ENCODE measurements at places on chromosomes 2 and 18.

- DNase-seq: no peak
These were observed 64.0 kb upstream of the ACKR3 start for GRCh38 chr2:236505648-236506047.

DNA sequence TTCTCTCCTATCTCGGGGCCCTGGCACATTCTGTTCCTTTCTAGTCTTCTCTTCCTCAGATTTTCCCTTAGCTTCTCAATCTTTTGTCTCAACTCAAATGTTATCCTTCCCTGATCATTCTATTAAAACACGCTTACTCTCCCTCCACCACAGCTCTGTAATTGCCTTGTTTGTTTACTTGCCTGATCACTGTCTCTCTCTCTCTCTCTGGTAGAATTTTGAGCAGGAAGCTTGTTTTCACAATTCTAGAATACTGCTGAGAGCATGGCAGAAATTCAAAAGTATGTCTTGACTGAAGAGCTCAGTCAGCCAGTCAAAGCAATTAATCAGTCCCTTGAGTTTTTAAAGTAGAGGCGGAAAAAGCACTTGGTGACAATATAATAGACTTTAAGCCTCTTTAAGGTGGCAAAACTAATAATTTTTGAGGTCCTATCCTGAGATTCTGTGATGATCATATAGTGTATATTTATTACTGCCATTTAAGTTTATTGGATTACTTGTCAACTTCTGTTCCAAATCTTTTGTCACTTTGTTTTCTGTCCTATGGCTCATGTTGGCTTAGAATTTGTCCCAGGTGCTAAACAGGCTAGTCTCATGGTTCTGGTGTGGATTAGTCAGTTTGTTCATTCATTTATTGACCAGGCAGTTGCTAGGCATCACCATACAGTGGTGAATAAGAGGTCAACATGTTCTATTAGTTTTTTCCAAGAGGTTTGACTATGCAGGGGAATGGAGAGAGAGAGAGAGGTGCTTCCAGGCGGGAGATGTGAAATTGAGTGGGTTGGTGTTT, 2.3 kb downstream of the PSMD1 start:
- DNase-seq: no peak

- DNase-seq: no peak
These were observed 202.3 kb downstream of the KCNH7 start for GRCh38 chr2:162636206-162636728.

GRCh38 chr2:218368621-218369153, 12.0 kb downstream of the CATIP start:
- no peak for DNase-seq

GRCh38 chr2:98277162-98277859, 68.9 kb upstream of the CNGA3 start:
- DNase-seq: no peak

DNA sequence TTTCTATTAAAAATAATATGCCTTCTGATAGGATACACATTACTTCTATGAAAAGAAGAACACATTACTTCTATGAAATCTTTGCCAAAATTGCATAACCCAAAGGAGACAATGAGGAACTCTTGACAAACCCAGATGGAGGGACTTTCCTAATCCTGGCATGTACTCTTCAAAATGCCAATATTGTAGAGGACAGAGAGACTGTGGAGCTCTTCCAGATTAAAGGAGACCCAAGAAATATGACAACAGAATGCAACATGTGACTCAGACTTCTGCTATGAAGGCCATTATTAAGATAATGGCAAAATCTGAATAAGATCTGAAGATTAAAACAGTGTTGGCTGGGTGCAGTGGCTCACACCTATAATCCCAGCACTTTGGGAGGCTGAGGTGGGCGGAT, 22.2 kb downstream of the SOWAHC start:
- no peak for DNase-seq

- no peak for DNase-seq
These were observed 81.8 kb downstream of the CAMKMT start for GRCh38 chr2:44443517-44443916.

GRCh38 chr2:187594801-187595200, 40.6 kb upstream of the TFPI start:
- DNase-seq: no peak

DNA sequence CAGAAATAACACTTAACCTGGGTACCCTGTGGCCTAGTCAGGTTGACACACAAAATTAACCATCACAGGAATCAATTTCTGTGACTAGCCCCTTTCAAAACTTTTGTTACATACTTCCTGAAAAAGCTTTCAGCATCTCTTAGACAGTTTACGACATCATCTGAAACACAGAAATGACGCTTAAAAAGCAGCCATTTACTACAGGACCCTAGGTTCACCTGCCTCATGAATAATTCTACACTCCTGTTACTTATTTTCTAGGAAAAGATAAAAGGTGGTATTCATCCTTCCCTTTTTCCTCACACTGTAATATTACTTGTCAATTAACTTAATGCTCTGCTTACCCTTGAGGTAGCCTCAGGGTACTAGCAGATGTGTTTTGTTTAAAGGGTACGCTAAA, 388.4 kb downstream of the IRS1 start:
- DNase-seq: no peak

GRCh38 chr18:75173125-75173432, 35.9 kb downstream of the PTGR3 start:
- no peak for DNase-seq

GRCh38 chr2:118669654-118670053, 177.8 kb downstream of the EN1 start:
- DNase-seq: no peak

- peak; percentile 92 for DNase-seq
These were observed 18.3 kb downstream of the YPEL5 start for GRCh38 chr2:30165050-30165520.

- DNase-seq: no peak
These were observed 32.1 kb downstream of the TOGARAM2 start for GRCh38 chr2:29013057-29013780.

DNA sequence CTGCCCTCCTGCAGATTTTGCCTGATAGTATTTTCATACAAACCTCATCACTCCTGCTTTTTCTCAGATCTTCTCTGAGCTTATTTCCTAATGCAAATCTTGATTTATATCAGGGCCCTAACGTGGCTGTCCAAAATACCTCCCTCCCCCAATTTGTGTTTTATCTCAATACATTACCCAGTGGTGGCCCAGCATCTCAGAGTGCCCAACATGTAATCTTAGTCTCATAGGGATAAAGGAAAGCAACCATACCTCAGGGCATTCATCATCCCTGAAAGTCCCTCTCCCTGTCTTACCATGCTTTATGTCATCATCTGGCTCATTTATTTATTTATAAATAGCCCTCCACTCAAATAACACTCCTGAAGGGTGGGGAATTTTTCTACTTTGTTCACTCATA, 135.3 kb downstream of the SLC8A1 start:
- no peak for DNase-seq

DNA sequence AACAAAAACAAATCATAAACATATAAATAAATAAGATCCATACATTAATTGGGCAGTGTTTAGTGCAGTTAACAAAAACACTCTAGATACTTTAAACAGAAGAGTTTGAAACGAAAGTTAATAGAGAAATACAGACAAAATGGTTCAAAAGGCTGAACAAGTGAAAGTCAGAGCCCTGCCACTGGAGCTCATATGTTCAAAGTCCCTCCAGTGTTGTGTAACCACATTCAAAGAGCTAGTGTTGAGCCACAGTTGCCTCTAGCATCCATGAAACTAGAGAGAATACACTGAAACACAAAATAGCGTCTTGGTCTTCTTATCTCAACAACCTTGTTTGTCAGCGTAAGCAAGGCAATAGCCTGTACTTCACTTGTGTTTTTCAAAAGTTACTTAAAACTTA, 1309.8 kb upstream of the NRXN1 start:
- no peak for DNase-seq

- no peak for DNase-seq
These were observed 203.8 kb downstream of the PTPRM start for GRCh38 chr18:7770908-7771307.

- no peak for DNase-seq
These were observed 42.8 kb downstream of the ESCO1 start for GRCh38 chr18:21557607-21558253.

GRCh38 chr2:66733364-66733999, 298.6 kb downstream of the MEIS1 start:
- DNase-seq: peak; percentile 29

DNA sequence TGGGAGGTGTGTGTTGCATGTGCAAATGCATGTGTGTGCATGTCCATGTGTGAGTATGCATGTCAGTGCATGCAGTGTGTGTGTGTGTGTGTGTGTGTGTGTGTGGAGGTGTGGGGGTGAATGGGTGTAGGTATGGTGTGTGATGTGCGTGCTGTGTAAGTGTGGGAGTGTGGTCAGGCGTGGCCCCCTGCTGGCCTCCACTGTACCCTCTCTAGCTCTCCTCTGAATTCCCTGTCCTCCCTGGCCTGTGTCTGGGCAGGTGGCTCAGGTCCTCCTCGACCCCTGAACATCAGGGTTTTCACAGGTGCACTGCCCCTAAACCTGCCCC, 230.2 kb downstream of the CELF4 start:
- no peak for DNase-seq

DNA sequence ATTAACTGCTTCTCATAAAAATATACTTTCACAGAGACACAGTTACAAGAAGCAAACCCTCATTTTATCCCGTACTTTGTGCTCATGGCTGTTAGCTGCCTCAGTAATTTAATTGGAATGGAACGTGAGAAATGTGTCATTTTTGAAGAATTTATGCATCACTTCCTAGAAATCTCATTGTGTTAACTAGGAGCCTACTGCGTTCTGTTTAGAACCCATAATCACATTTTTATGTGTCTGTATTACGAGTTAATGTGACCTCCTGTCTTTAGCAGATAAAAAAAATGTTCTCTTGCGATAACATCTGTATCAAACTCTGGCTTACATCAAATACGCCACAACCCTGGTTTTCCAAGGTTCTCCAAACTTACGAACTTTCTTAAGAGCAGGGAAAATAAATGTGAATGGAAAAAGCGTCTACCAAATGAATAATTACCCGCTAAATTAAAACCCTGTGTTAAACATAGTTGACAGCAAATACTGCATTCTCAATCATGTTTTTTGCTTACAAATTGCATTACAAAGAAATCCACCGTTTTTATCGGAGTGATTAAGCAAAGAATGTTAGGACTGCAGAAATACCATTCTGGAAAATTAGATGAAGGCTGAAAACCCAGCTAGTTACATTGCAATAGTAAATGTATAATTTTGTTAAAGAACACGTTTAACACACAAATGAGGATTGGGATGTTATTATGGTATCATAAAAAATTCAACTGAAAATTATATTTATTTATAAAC, 12.1 kb upstream of the GBX2 start:
- DNase-seq: no peak

DNA sequence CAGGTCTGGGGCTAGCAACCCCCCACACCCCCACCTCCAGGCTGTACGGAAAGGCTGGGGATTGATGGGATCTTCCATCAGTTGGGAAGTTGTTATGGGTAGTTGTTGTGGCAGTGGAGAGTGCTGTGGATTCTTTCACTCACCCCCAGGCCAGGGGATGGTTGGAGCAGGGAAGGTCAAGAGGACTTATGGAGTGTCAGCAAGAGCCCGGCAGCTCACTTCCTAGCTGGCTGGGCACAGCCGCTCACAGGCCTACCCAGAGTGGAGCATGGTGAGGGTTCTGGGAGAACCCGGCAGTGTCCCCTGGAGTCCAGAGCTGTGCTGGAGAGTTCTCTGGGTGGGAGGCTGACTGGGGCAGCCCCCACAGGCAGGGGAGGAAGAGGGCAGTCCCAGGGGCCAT, 122.2 kb downstream of the MSH2 start:
- DNase-seq: no peak

GRCh38 chr2:85888020-85888683, 638 bp downstream of the ST3GAL5 start:
- DNase-seq: peak; percentile 13

DNA sequence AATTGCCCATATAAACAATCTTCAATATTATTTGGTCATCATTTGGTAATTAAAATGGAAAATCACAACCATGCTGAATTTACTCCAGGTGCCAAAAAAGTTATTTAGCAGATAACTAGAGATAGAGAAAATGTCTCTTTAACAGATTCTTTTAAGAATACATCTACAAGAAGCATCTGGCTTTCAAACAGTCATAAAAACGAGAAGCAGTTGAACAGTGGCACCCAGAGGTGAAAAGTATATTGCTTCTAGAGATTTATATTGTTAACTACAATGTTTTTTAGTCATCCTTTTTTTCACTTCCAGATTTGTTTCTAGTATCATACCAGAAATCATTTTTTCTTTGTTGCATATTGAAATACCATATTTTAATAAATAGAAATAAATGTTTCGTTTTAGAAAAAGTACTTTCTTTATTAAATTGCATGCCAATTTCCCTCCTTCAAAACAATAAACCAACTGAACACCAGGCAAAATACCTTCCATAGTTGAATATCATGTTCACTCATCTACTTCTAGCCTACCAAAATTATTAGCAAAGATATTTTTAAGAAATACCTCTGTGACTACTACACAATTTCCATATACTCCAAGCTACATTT, 65.4 kb upstream of the HNRNPA3 start:
- peak; percentile 81 for DNase-seq

GRCh38 chr2:181077128-181077709, 96.8 kb downstream of the UBE2E3 start:
- peak; percentile 77 for DNase-seq

DNA sequence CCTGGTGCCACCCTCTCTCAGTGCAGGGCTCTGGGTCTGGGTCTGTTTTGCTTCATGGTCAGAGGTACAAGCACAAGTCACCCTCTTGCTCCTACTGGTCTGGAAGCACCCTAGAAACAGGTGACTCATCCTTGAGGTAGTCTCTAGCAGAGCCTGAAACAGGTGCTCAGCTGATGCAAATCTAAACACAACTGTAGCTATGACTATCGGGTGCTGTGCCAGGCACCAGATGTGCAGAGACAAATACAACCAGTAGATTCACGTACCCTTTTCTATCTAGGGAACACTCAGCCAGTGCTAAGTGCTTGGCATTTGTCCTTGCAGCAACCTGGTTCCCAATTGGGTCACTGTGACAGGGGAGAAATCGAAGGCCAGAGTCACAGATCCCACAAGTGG, 140.9 kb upstream of the MYCN start:
- no peak for DNase-seq

- DNase-seq: no peak
These were observed 50.1 kb downstream of the UBR3 start for GRCh38 chr2:169877398-169877797.

GRCh38 chr2:190571686-190572085, 37.2 kb upstream of the NEMP2 start:
- DNase-seq: no peak

GRCh38 chr2:217515615-217516309, 487.0 kb downstream of the TNS1 start:
- DNase-seq: no peak

- DNase-seq: no peak
These were observed 242.3 kb upstream of the FOSL2 start for GRCh38 chr2:28150236-28150915.

DNA sequence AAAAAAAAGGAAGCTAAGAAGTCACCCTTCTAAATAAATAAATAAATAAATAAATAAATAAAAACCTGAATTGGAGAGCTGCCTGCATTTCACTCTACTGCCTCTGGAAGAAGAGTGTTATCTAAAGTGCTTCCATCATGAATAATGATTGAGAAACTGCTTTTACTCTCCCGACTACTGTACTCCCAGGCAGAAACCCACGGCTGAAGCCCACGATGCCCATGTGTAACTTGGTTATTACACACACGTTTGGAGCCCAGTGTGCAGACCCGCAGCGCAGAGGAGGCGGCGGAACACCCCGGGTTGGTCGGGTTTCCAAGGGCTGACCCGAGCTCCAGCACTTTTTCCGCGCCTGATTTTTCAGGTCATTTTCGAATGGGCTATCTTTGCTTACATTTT, 697 bp upstream of the SPATS2L start:
- peak; percentile 30 for DNase-seq

GRCh38 chr2:19086231-19086651, 272.2 kb downstream of the OSR1 start:
- no peak for DNase-seq
